Inflammatory macrophage treated with lipopolysaccharide for 1 hour (primary cell): ENCODE measurements at places on chromosomes 13 and 19.

GRCh38 chr13:97648881-97649224, 214.9 kb downstream of the RAP2A start:
- no peak for DNase-seq

DNA sequence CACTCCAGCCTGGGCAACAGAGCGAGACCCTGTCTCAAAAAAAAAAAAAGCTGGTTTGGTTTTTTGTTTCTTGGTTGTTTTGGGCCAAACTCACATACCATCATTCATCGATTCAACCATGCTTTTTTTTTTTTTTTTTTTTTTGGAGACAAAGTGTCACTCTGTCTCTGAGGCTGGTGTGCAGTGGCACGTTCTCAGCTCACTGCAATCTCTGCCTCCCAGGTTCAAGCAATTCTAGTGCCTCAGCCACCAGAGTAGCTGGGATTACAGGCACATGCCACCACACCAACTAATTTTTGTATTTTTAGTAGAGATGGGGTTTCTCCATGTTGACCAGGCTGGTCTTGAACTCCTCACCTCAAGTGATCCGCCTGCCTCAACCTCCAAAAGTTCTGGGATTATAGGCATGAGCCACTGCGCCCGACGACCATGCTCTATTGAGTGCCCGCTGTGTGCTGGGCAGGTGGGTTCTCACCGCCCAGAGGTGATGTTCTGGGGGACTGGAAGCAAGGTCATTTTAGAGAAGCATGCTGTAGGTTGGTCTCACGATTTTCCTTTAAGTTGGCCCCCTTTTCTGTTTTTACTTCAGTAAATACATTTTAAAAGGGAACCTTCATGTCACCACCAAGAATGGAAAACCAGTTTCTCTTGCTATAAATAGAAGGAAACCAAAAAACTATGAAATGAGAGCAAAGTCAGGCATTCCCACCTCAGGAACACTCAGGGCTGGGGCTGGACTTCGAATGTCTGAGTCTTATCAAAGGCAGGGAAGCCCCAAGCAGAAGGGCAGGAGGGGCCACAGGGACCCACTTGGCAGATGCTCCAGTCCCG, 8.3 kb upstream of the JUND start:
- peak; percentile 29 for DNase-seq

- peak; percentile 95 for DNase-seq
Observed at GRCh38 chr19:14571695-14572490, at the start of gene NDUFB7. Gene NDUFB7 (minus strand): TSS chr19:14572066. CDS start chr19:14572000, 66 bp downstream.

GRCh38 chr13:74978591-74978990, 503.4 kb downstream of the TBC1D4 start:
- no peak for DNase-seq

DNA sequence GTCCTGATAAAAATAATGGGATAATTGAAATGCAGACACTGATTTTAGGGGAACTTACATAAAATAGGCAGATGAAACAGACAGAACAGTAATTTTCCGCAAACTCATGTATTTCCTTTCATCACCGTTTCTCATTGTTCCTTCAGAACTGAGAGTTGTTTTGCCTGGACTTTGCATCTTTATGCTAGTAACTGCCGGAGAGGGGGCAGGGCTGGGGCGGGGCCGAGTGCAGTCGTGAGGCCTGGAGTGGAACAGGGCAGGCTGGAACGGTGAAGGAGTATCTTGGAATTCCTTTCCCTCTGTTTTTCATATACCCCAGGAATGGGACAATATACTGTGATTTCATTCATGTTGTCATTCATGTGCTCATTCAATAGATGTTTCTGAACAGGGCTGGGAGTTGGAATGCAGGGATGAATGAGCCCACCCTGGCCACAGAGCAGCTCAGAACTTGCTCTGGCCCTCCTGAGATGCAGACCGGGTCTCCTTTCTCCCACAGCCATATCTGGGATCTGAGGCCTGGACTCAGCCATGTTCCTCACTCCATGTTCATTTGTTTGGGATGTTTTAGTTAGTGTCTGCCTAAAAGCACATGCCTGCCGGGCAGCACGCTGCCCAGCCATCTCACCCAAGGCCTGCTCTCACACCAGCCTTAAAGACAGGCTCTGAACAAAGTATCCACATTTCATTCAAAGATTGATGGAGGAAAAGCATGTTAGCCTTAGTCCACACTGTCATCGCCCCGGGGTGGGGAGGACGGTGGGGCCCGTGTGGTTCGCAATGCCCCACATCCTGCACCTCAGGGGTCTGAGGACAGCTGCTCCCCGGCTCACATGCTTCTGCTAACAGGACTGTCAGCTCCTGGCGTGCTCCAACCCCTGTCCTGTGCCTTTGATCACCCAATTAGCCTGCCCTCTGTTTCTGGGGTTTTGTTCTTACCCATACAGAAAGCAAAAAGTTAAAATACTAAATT, 92.9 kb downstream of the SOX1 start:
- no peak for DNase-seq

DNA sequence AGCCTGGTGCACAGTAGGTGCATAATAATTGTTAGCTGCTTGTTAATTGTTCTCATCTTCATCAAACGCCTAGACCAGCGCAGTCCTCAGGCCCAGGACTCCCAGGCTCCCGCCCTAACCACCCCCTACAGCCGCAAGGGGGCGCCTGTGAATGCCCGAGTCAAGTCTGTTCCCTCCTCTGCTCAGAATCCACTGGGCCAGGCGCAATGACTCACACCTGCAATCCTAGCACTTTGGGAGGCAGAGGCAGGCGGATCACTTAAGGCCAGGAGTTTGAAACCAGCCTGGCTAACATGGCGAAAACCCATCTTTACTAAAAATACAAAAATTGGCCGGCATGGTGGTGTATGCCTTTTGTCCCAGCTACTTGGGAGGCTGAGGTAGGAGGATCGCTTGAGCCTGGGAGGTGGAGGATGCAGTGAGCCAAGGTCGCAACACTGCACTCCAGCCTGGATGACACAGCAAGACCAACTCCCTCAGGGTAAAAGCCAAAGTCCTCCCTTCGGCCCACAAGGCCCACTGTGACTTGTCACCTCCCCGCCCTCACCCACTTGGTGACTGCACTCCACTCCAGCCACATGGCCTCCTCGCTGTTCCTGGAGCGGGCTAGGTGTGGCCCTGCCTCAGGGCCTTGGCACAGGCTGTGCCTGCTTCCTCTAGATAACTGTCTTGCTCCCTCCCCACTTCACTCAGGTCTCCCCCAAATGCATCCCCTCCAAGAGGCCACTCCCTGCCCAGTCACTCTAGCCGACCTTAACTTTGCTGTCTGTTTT, 9.1 kb downstream of the ZNF653 start:
- DNase-seq: peak; percentile 67

GRCh38 chr13:71625694-71626093, 241.3 kb downstream of the DACH1 start:
- DNase-seq: no peak

- DNase-seq: no peak
Observed at GRCh38 chr13:114072421-114072820, 60.0 kb downstream of the RASA3 start.

DNA sequence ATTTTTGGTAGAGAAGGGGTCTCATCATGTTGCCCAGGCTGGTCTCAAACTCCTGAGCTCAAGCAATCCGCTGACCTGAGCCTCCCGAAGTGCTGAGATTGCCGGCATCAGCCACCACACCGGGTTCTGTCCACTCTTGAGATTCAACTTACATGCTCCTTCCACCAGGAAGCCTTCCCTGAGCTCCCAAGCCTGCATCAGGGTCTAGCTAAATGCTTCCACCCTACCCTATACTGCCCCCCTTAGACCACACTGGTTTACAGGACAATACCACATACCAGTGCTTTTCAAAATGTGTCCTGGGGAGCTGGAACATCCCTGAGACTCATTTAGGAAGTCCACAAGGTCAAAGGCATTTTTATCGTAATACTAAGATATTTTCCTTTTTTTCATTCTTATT, 15.1 kb upstream of the CACNG8 start:
- no peak for DNase-seq
